ENCODE measurements at places on chromosomes 2 and 18. TPM values are rescaled to one million over a fixed set of nuclear protein-coding genes. Genes with fewer than 3 reads are reported as not detected.

The TRIM43B gene
- total RNA-seq, result not detected

The CIB4 gene
- total RNA-seq, result not detected

The GPR75 gene
- total RNA-seq, result 0.62 TPM

The VSNL1 gene
- total RNA-seq, result 12.8 TPM

The CD8B gene
- total RNA-seq, result not detected

The CCDC178 gene
- not detected for total RNA-seq

The TNFRSF11A gene
- 0.16 TPM for total RNA-seq

The INO80B gene
- 28.2 TPM for total RNA-seq

The TRIB2 gene
- 9.5 TPM for total RNA-seq

The PLEKHM3 gene
- total RNA-seq, result 2.8 TPM

The NGEF gene
- 0.04 TPM for total RNA-seq

The CNRIP1 gene
- 0.61 TPM for total RNA-seq

The ACMSD gene
- not detected for total RNA-seq

The ALLC gene
- not detected for total RNA-seq

The AQP4 gene
- total RNA-seq, result not detected

The EFEMP1 gene
- 215 TPM for total RNA-seq

The TDRD15 gene
- not detected for total RNA-seq

The ASB18 gene
- total RNA-seq, result not detected

The SEH1L gene
- total RNA-seq, result 30.2 TPM

The PPP1R1C gene
- total RNA-seq, result 8.6 TPM

The INHBB gene
- not detected for total RNA-seq

The SGPP2 gene
- 0.08 TPM for total RNA-seq

The CXCR4 gene
- total RNA-seq, result not detected

The HNMT gene
- total RNA-seq, result 3.4 TPM

The SLC66A3 gene
- total RNA-seq, result 20.0 TPM

The METTL5 gene
- total RNA-seq, result 106 TPM

The SLC19A3 gene
- 0.08 TPM for total RNA-seq

The CXCR1 gene
- total RNA-seq, result 0.11 TPM

The HOXD13 gene
- total RNA-seq, result not detected

The VAMP8 gene
- 99.9 TPM for total RNA-seq

The STPG4 gene
- total RNA-seq, result not detected

The ATG9A gene
- total RNA-seq, result 36.9 TPM

The PSD4 gene
- total RNA-seq, result 44.3 TPM

The MYL1 gene
- not detected for total RNA-seq

The GRHL1 gene
- total RNA-seq, result 10.1 TPM

The IL1B gene
- 298 TPM for total RNA-seq

The RNF125 gene
- total RNA-seq, result 1.5 TPM

The XDH gene
- total RNA-seq, result 87.8 TPM
